HuH-7 (cell line): ENCODE measurements at places on chromosomes 16 and 17.

DNA sequence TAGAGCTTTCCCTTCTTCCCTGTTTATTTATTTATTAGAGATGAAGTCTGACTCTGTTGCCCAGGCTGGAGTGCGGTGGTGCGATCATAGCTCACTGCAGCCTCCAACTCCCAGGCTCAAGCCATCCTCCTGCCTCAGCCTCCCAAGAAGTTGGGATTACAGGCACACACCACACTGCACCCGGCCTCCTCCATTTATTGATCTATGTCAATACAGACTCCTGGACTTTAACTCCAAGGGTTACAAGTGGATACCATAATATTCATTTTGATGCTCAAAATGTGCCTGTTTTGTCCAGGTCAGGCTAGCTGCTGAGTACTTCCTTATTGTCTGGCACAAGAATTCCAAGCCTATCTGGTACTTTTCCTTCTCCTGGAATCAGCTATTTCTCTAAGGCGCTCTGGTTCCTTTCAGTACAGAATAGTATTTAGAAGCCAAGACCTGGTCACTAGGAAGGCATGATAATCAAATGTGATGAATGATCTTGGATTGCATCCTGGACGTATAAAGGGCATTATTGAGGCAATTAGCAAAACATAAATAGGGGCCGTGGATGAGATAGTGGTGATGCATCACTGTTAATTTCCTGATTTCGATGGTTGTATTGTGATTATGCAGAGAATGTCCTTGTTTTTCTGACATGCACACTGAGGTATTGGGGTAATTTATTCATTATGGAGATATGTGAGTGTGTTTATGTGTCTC lies 21.7 kb downstream of the IL4R start:
- DNase-seq = no peak

DNA sequence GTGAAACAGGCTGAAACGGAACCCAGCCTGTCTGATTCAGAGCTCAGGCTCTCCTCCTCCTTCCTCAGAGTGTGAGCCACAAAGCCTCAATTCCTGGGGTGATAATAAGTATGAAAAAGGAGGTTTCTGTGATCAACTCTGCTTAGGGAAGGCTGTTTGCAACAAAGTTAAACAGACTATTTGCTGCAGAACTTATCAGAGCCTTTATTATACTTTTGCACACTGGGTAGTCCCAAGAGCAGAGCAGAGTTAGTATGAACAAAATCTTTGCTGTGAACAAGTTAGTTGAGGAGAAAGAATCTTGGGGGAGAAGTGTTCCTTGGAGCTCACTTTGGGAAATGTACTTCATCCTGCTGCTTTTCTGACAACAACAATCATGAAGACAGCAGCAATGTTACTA lies 67.4 kb downstream of the MRM1 start:
- no peak for DNase-seq

- peak; percentile 74 for DNase-seq
Observed at GRCh38 chr16:569445-570254, at the start of gene PIGQ. Gene PIGQ (plus strand): TSS chr16:569968. CDS start chr16:574075, 4,107 bp downstream.

DNA sequence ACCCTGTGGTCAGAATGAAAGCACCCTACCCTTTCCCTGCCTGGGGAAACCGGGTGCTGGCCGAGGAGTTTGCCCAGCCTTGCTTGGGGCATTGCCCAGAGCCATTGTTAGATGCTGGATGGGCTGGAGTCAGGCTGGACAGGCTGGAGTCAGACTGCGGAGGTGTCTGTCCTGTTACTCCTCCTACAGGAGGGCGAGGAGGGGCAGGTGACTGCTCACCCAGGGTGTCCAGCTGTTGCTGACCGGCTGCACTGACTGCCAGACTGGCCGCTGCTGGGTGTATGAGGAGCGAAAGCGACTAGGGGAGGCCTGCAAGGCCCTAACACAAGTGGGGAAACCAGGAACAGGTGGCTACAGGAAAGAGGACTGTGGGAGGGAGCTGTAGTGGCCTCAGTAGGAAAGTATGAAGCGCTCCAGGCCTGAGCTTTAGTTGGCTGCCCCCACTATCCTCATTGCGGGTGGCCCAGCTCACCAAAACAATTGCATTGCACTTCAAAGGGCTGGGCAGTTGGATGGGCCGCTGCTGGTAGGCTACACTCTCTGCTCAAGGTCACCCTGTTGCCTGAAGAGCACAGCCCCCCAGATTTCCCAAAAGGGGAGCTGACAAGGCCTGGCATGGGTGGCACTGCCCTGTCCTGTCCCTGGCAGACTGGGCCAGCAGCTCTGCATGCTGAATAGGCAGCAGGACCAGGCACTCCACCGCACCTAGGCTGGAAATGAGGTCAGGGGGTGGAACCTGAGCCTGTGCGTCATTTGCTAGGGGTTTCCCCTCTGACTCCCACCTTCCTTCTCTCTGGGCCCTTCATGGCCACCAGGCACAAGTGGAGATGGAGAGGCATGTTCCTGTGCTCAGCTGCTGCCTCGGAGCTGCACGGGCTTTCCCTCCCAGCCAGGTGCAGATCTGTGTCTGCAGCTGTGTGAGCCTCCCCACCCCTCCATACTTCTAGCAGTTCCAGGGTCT lies 18.4 kb downstream of the LDHD start:
- DNase-seq = no peak

DNA sequence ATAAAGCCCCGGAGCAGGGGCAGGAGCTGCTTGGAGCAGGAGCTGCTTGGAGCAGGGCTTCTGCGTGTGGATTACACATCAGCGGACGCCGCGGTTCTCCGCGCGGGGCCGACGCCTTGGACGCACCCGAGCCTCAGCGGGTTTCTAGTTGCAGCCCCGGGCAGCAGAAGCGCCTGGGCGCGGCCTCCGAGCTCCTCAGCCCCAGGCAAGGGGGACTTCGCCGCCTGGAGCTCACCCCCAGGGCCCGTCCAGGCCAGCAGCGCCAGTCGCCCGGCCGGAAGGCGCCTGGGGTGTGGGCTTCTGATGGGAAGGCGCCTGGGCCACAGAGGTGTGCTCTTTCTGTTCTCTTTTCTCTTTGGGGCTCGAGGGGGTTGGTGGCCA lies 6.3 kb downstream of the FOXF1 start:
- no peak for DNase-seq

- DNase-seq = no peak
Observed at GRCh38 chr17:1718362-1719165, 5.9 kb upstream of the WDR81 start.
